ENCODE measurements at places on chromosomes 1 and 21.

GRCh38 chr1:203638950-203639349 lies 12.3 kb downstream of the ATP2B4 start:
- no peak for DNase-seq

- DNase-seq = no peak
Observed at GRCh38 chr1:34870395-34870794, 10.8 kb upstream of the SMIM12 start.

DNA sequence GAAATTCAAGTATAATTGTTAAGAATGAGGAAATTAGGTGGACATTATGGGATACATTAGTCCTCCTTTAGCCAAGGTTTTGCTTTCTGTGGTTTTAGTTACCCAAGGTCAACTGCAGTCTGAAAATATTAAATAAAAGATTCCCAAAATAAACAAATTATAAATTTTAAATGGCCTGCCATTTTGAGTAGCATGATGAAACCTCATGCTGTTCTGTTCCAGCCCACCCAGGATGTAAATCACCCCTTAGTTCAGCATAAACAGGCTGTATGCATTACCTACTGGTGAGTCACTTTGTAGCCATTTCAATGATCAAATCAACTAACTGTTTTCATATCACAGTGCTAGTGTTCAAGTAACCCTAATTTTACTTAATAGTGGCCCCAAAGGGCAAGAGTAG lies 132.5 kb upstream of the LYPLAL1 start:
- DNase-seq = no peak

DNA sequence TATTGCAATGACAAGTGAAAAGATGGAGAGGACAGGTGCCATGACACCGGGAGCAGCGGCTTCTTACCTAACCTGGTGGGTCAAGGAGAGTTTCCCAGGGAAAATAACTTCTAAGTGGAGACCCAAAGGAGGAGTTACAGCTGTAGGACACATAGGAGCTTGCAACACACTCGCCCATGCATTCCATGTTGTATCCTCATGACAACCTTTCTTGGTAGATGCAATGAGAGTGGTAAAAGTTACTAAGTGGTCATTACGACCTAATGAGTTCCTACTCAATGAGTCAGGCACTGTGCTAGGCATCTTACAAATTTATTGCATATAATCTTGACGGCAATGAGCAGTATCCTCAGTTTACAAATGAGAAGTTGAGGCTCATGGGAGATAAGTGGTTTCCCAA lies 119.5 kb upstream of the HOOK1 start:
- no peak for DNase-seq

- no peak for DNase-seq
Observed at GRCh38 chr1:168476588-168477385, 67.0 kb downstream of the XCL2 start.
